ENCODE measurements at places on chromosomes 5 and 9. TPM values are rescaled to one million over a fixed set of nuclear protein-coding genes. Genes with fewer than 3 reads are reported as not detected.

ENHO gene
- total RNA-seq = not detected

GRCh38 chr5:76483433-76483832 lies 80.3 kb downstream of the IQGAP2 start:
- no peak for DNase-seq
- no peaks in the 10 kb centered on the region for H3K27me3 ChIP-seq
- H3K4me3 ChIP-seq = no peak overlapping the region
- H3K27ac ChIP-seq = no peak overlapping the region
- H3K36me3 ChIP-seq = no peaks in the 10 kb centered on the region

GEMIN5 gene
- total RNA-seq = 18.1 TPM

DNA sequence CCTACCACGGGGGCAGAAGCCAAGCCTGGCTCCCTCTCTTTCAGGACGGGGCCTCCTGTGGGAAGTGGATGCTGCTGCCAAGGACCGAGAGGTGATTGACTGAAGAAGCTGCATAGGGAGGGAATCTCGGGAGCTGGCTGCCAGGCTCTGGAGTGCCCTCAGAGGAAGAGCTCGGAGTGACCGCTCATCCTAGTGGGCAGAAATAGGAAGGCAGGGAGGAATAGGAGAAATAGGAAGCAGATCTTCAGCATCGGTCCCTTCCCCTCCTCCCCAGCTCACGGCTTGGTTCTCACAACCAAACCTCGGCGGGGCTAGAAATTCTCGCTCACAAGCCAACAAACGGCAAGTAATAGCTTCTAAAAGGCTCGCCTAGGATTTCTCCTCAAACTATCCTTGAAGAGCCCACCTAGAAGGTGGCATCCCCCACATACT lies 159.9 kb upstream of the RAI14 start:
- no peak overlapping the region for H3K27ac ChIP-seq
- no peaks in the 10 kb centered on the region for H3K36me3 ChIP-seq
- no peak overlapping the region for H3K4me3 ChIP-seq
- DNase-seq = no peak
- peaks cover 5% of the 10 kb centered on the region for H3K4me1 ChIP-seq
- H3K27me3 ChIP-seq = no peaks in the 10 kb centered on the region

PDE8B gene
- total RNA-seq = 0.79 TPM

DNA sequence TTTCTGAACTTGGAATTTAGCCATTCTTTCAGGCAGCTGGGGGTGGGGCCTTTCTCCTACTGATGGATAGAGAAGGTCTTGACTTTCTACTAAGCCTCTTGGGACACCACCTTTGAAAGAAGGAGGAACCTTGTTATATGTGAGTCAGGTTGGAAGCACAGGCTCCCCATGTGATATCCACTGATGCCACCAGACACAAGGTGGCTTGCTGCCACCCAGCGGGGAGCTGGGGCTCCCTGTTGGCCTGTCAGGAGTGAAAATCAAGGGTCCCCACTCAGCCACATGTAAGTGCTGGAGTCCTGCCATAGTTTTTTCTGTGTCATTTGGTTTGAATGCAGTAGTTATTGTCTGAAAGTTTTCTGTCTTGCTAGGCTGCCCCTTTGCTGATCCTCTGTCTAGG lies 252.4 kb upstream of the NFIL3 start:
- no peak overlapping the region for H3K4me3 ChIP-seq
- DNase-seq = no peak
- H3K27me3 ChIP-seq = no peaks in the 10 kb centered on the region

GRCh38 chr5:149824846-149825245 lies 94.7 kb downstream of the PPARGC1B start:
- no peak for DNase-seq
- peaks cover 74% of the 10 kb centered on the region for H3K4me1 ChIP-seq
- peak overlapping the region; percentile 78 for H3K27ac ChIP-seq
- H3K27me3 ChIP-seq = no peaks in the 10 kb centered on the region
- no peak overlapping the region for H3K4me3 ChIP-seq

Data from esophagus squamous epithelium (tissue), 5 donors.